ENCODE measurements at places on chromosomes 3 and 15. TPM values are rescaled to one million over a fixed set of nuclear protein-coding genes. Genes with fewer than 3 reads are reported as not detected.

DNA sequence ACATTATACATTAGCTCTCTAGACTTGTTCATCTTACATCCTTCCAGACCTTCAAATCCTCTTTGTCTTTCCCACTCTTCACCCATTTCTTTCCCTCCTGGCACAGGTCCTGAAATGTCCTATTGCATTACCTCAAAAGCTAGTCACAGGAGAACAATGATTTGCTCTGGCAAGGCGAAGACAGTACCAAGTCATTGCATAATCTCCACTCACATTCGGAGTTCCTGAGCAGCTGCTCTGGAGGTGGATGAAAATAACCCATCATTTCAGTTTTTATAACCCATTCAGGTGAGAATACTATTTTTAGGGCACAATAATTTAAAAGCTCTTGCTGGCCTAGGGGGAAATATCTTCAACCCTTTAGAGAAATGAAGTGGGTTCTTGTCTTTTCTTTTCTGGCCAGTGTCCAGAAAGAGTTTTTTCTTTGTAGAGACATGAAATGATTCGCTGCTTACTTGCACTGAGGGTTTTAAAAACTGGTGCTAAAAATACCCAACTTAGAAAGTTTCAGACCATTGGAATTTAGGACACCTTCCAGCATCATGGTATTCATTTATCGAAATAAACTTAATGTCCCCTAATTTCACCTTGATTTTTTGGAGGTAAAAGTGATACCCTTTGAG is 23.4 kb upstream of the DYNC1LI1 start:
- peaks cover 15% of the 10 kb centered on the region for H3K27me3 ChIP-seq
- no peak overlapping the region for H3K4me3 ChIP-seq
- no peak overlapping the region for H3K27ac ChIP-seq

DNA sequence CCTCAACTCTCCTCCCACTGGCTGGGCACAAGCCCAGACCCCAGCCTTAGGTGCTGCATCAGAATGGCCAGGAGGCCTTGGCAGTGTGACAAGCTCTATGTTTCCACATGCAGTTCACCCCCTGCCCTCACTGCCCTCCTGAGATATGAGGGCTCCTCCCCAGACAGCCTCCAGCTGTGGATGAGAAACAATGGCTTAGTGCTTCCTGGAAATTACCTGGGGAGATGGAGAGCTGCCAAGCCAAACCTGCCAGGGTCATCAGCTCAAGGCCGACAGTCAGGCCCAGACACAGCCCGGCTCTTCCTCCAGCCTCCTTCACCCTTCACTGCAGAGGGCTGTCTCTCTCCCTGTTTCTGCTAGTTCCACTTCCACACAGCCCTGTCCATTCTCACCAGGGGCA is 76.3 kb downstream of the MYLK start:
- no peaks in the 10 kb centered on the region for H3K4me1 ChIP-seq
- H3K36me3 ChIP-seq: no peaks in the 10 kb centered on the region
- no peak for DNase-seq
- H3K27ac ChIP-seq: no peak overlapping the region
- no peaks in the 10 kb centered on the region for H3K27me3 ChIP-seq
- H3K4me3 ChIP-seq: no peak overlapping the region

GRCh38 chr3:131007782-131008181 is 18.8 kb downstream of the ASTE1 start:
- no peak for DNase-seq

GRCh38 chr3:132016061-132017041 is 18.5 kb downstream of the CPNE4 start:
- no peak overlapping the region for H3K27ac ChIP-seq
- no peak overlapping the region for H3K4me3 ChIP-seq
- no peaks in the 10 kb centered on the region for H3K36me3 ChIP-seq
- DNase-seq: no peak

GRCh38 chr3:14147066-14147435 is 22.2 kb downstream of the TMEM43 start:
- no peaks in the 10 kb centered on the region for H3K27me3 ChIP-seq
- no peak for DNase-seq
- peak overlapping the region; percentile 70 for H3K27ac ChIP-seq

TBC1D23 gene
- total RNA-seq: 18.3 TPM

GRCh38 chr3:82293867-82294266 is 532.4 kb upstream of the GBE1 start:
- H3K4me1 ChIP-seq: no peaks in the 10 kb centered on the region
- H3K27ac ChIP-seq: no peak overlapping the region
- no peaks in the 10 kb centered on the region for H3K27me3 ChIP-seq

THAP10 gene
- total RNA-seq: not detected

SERINC4 gene
- total RNA-seq: 0.39 TPM

CYP11A1 gene
- not detected for total RNA-seq
